ENCODE measurements at places on chromosomes 16 and 17. TPM values are rescaled to one million over a fixed set of nuclear protein-coding genes. Genes with fewer than 3 reads are reported as not detected.

GRCh38 chr17:83189044-83190003 is 109.9 kb downstream of the METRNL start:
- DNase-seq, result peak; percentile 36
- H3K27me3 ChIP-seq, result no peaks in the 10 kb centered on the region
- H3K36me3 ChIP-seq, result no peaks in the 10 kb centered on the region
- H3K4me3 ChIP-seq, result no peak overlapping the region
- H3K27ac ChIP-seq, result no peak overlapping the region
- H3K4me1 ChIP-seq, result no peaks in the 10 kb centered on the region

Gene QPRT
- 104 TPM for total RNA-seq

Gene IRF8
- total RNA-seq, result 0.75 TPM

GRCh38 chr17:52064791-52065211 is 93.7 kb downstream of the CA10 start:
- no peaks in the 10 kb centered on the region for H3K4me1 ChIP-seq
- H3K27me3 ChIP-seq, result no peaks in the 10 kb centered on the region
- H3K36me3 ChIP-seq, result no peaks in the 10 kb centered on the region
- no peak overlapping the region for H3K4me3 ChIP-seq
- DNase-seq, result no peak

- no peak overlapping the region for H3K4me3 ChIP-seq
- H3K36me3 ChIP-seq, result no peaks in the 10 kb centered on the region
- peaks cover 3% of the 10 kb centered on the region for H3K4me1 ChIP-seq
These were observed 11.7 kb upstream of the CACNA1H start for GRCh38 chr16:1141191-1141590.

- no peak overlapping the region for H3K27ac ChIP-seq
- no peak for DNase-seq
- no peaks in the 10 kb centered on the region for H3K27me3 ChIP-seq
- H3K4me3 ChIP-seq, result no peak overlapping the region
These were observed 103.3 kb upstream of the CACNG3 start for GRCh38 chr16:24152826-24153225.

DNA sequence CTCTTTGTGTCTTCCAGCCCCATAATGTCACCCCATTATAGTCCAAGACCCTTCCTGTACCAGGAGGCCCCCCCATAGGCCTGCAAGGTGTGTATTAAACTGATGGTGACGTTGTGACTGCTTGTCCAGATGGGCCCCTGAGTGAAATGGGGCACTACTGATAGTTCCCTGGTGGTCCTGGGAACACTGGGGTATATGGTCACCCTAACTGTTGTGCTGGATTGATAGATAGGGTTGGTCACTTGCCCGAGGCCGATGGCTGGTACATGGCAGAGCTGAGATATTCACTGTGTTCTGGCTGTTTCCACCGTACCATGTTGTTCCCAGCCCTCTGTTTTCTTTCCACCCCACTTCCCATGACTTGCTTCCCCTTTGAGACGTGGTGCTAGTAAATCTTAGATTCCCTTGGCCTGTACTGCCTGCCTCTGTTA is 4.3 kb downstream of the CNP start:
- peaks cover 69% of the 10 kb centered on the region for H3K36me3 ChIP-seq
- no peak overlapping the region for H3K27ac ChIP-seq
- DNase-seq, result no peak
- H3K27me3 ChIP-seq, result no peaks in the 10 kb centered on the region
- H3K4me1 ChIP-seq, result no peaks in the 10 kb centered on the region
- no peak overlapping the region for H3K4me3 ChIP-seq

Gene RUNDC3A
- 2.7 TPM for total RNA-seq

DNA sequence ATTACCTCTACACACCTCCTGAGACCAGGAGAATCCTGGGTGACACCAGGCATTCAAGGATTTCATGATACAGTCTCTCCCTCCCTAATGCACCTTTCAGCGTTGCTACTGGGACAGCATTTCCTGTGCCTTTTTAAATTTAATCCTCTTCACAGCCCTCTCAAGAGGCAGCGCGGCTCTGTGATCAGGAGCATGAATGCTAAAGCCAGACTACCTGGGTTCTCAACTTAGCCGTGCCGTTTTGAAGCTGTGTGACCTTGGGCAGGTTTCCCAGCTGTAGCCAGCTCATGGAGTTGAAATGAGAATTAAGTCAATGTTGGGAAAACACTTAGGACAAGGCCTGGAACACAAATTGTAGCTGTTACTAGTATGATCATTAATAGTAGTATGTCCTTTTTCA is 191.8 kb downstream of the XYLT1 start:
- no peak overlapping the region for H3K4me3 ChIP-seq
- no peaks in the 10 kb centered on the region for H3K27me3 ChIP-seq
- no peaks in the 10 kb centered on the region for H3K36me3 ChIP-seq

Gene MPP2
- total RNA-seq, result 16.2 TPM

Gene KRT24
- not detected for total RNA-seq

Gene NAA60
- 51.4 TPM for total RNA-seq

DNA sequence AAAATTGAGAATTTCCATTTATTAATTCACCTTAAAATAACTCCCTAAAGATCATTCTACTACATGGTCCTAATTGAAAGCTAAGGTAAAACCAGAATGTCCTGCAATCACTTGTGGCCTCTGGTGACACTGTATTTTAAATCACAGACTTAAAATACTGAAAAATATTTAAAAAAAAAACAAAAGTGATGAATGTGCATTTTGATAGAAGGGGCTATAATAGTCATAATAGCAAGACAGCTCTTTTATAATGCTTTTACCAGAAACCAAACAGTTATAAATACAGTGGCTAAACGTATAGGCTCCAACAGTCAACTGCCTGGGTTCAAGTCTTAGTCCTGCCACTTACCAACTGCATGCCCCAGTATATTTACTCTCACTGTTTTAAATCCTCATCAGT is 21.2 kb downstream of the PHLPP2 start:
- no peak overlapping the region for H3K27ac ChIP-seq
- no peak overlapping the region for H3K4me3 ChIP-seq
- H3K4me1 ChIP-seq, result peaks cover 4% of the 10 kb centered on the region
- no peak for DNase-seq

Gene CCL4L2
- not detected for total RNA-seq

GRCh38 chr16:56327071-56327928 is 98.0 kb downstream of the AMFR start:
- no peak overlapping the region for H3K27ac ChIP-seq
- H3K4me3 ChIP-seq, result no peak overlapping the region
- H3K36me3 ChIP-seq, result no peaks in the 10 kb centered on the region

Gene GALR2
- total RNA-seq, result not detected

Gene IL17C
- not detected for total RNA-seq

Gene LRRC45
- total RNA-seq, result 38.9 TPM

DNA sequence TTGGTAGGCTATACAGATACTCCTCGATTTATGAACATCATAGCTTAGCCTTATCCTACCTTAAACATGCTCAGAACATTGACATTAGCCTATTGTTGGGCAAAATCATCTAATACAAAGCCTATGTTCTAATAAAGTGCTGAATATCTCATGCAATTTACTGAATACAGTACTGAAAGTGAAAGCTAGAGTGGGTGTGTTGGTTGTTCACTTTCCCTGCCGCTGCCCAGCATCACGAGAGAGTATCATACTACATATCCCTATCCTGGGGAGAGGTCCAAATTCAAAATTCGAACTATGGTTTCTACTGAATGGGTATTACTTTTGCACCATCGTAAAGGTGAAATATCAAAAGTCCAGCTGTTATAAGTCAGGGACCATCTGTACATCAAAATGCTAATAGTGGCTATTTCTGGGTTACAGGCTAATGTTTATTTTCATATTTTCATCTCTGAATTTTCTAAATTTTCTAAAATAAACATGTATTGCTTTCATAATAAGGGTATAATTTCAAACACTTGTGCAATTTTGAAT is 54.5 kb downstream of the NACA2 start:
- no peaks in the 10 kb centered on the region for H3K4me1 ChIP-seq
- H3K36me3 ChIP-seq, result no peaks in the 10 kb centered on the region
- no peaks in the 10 kb centered on the region for H3K27me3 ChIP-seq
- no peak overlapping the region for H3K27ac ChIP-seq
- no peak overlapping the region for H3K4me3 ChIP-seq

Gene PROCA1
- 28.7 TPM for total RNA-seq

DNA sequence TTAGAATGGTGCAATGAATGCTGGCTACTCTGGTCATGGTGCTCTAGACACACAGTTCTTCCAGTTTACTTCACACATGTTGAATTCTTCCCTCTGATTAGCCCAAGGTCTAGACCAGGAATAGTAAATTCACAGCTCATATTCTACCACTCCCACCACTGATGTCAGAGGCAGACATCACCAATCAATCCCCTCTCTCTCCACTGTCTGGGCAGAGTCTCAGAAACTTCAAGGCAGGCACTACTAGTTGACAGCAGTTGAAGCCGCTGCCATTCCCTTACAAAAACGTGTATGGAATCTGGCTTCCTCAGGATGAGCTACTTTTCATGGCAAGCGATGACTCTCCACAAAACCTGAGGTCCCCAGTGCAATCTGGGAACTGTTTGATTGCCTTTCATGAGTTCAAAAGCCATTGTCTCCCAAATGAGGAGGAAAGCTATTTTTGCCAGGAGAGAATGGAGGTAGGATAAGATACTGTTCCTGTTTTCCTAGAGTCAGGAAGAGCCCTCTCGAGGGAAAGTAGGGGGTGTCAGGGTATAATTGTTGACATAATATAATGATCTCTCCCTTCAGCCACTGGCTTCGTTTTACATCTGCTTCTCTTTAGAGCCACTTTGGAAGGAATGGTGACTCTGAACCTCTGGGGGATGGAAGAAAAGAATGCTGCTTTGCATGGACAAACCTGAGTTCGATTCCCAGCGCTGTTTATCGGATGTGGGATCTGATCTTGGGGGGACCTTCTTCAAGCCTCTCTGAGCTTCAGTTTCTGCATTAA is 90.0 kb downstream of the FOXL1 start:
- H3K4me3 ChIP-seq, result no peak overlapping the region
- peak; percentile 71 for DNase-seq
- H3K27ac ChIP-seq, result no peak overlapping the region
- H3K4me1 ChIP-seq, result no peaks in the 10 kb centered on the region
- H3K27me3 ChIP-seq, result peaks cover 7% of the 10 kb centered on the region

Gene NPIPA5
- total RNA-seq, result 1.0 TPM

DNA sequence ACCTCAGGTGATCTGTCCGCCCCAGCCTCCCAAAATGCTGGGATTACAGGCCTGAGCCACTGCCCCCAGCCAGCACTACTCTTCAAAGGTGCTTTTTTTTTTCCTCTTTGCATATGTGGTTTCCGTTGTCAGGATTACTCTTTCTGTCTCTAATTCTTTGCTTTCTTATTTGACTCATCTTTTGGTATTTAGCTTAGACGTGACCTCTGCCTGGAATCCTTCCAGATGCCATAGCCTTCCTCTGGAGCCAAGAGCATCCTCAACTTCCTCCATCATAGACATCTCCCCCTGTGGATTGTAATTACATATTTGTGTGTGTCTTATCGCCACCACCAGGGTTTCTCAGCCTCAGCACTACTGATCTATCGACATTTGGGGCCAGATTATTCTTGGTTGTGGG is 84.4 kb upstream of the XYLT1 start:
- DNase-seq, result no peak
- H3K36me3 ChIP-seq, result no peaks in the 10 kb centered on the region
- H3K4me3 ChIP-seq, result no peak overlapping the region
- no peak overlapping the region for H3K27ac ChIP-seq
- no peaks in the 10 kb centered on the region for H3K27me3 ChIP-seq

DNA sequence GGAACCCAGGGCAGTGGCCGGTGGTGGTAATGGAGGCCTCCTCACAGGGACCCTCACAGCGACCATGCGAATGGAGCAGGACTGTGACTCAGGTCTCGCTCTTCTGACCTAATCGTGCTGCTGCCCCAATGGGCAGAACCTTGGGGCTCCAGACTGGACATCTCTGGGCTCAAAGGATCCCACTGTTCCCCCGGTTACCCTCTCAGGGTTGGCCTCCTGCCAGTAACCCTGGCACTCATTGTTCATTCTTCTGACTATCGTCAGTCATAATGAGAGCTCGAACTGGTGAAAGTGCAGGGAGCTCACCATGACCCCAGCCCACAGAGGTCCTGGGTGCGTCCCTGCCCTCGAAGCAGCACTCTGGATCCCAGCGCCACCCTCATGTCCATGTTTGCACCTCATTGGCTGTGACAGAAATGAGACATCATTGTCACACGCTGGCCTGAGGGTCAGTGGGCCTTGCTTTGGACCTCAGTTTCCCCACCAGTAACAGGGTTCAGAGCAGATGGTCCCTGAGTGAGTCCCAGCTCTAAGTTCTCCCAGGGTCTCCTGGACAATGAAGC is 4.0 kb upstream of the NPRL3 start:
- no peak overlapping the region for H3K4me3 ChIP-seq
- no peaks in the 10 kb centered on the region for H3K27me3 ChIP-seq
- H3K27ac ChIP-seq, result no peak overlapping the region
- no peak for DNase-seq
- no peaks in the 10 kb centered on the region for H3K36me3 ChIP-seq

DNA sequence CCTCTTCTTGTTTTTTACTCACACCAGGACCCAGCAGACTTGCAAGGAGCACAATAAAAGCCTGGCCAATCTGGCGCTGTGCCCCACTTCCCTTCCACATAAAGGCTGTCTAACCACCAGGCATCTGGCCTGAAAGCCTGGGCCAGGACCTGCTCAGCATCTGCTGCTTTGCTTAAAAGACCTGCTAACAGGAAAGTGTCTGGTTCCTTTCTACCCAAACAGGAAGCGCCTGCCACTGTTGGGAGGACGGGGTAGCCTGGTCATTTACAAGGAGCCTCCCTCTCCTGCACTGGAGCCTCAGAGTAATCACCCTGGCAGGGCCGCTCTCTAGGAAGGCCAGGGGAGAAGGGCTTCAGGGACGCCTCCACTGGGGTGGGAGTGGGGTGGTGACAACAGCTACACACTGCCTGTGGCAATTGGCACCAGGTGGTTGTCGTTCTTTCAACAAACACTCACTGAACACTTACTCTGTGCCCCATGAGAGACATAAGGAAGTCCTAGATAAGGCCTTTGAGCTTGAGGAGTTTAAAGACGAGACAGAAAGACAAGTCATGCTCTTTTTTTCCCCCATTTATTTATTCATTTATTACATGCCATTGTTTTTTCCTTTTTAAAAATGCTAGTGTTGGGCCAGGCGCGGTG is 6.3 kb upstream of the MMP28 start:
- DNase-seq, result no peak
- no peak overlapping the region for H3K4me3 ChIP-seq
- no peaks in the 10 kb centered on the region for H3K4me1 ChIP-seq
- no peak overlapping the region for H3K27ac ChIP-seq
- no peaks in the 10 kb centered on the region for H3K36me3 ChIP-seq

GRCh38 chr16:3610698-3611145 is 684 bp downstream of the SLX4 start:
- no peaks in the 10 kb centered on the region for H3K4me1 ChIP-seq
- H3K4me3 ChIP-seq, result peak overlapping the region; percentile 92
- DNase-seq, result no peak
- no peak overlapping the region for H3K27ac ChIP-seq
- H3K36me3 ChIP-seq, result peaks cover 19% of the 10 kb centered on the region

- H3K4me1 ChIP-seq, result no peaks in the 10 kb centered on the region
- no peaks in the 10 kb centered on the region for H3K36me3 ChIP-seq
- H3K27ac ChIP-seq, result no peak overlapping the region
- no peak overlapping the region for H3K4me3 ChIP-seq
- no peaks in the 10 kb centered on the region for H3K27me3 ChIP-seq
These were observed 412.1 kb downstream of the KCNJ2 start for GRCh38 chr17:70581459-70581858.
